ENCODE measurements at places on chromosomes 16 and 17.

DNA sequence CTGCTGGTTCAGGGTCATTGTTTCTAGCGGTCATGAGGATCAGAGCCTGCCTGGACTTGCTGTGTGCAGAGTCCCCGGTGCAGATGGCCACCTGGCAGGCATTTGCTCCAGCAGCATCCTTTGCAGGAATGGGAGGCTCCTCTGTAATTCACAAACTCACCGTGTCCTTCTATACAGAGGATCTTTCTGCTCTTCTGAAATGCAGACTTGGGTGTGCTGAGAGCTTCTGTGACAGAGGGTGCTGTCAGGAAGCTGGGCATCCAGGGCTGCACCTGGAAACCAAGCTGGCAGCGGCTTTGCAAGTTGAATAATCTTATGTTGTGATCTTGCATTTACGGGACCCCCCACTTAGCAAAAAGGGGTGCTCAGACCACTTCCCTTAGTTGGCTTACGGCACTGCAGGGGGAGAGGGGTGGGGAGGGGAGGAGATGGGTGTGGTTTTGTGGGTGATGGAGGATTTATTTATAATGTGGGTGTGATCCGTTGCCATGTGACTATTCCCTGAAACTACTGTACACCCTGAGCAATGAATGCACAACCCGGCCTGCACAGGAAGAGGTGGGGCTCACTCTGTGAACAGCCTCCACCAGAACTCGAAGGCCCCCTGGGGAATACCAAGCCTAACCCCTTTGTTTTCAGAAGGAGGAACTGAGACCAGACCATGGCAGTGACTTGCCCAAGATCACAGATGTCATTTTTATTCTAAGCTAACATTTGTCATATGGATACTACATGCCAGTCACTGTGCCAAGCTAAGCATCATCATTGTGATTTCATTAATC lies 178.3 kb downstream of the PRKCB start:
- peak; percentile 91 for DNase-seq

DNA sequence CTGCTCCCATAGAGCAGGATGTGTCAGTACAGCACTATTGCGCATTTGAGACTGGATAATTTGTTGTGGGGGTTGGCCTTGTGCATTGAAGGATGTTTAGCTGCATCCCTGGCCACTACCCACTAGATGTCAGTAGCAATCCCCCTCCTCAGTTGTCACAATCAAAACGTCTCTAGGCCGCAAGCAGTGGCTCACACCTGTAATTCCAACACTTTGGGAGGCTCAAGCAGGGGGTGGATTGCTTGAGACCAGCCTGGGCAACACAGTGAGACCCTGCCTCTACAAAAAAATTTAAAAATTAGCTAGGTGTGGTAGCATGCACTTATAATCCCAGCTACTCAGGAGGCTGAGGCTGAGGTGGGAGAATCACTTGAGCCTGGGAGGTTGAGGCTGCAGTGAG lies 48.4 kb downstream of the CENPV start:
- no peak for DNase-seq

DNA sequence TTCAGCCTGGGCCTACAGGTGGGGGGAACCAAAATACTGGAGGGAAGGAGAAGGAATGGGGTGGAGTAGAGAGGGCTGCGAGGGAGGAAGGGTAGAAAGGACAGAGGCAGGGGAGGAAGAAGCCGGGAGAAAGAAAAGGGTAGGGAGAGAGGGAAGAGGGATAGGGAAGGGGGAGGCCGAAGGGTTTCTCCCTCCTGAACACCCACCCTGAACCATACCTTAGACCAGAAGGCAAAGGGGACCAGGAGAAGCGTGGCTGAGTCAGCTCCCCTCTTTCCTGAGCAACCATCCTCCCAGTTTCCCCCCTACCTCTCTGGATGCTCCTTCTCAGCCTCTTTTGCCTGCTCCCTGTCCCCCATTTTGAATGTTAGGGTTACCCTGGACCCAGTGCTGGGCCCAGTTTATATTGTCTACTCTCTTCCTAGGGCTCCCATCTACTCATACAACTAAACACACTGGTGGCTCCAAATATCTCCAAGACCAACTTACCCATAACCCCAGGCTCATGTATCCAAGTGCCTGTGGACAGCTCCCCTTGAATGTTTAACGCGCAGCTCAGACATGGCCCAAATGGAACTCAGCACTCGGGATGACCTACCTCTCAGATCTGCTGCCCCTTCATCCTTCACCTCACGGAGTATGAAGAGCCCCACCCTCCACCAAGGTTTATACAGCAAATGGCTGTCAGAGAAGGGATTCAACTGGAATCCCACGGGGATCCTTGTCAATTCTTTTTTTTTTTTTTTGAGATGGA lies 7.8 kb downstream of the TSPOAP1 start:
- peak; percentile 14 for DNase-seq

- peak; percentile 57 for DNase-seq
These were observed 21.3 kb upstream of the CDH15 start for GRCh38 chr16:89150090-89150835.

All from spleen (tissue), 13 donors.